HS-27A (cell line): ENCODE measurements at places on chromosomes 11 and 22.

GRCh38 chr22:46025225-46025972 lies 48.4 kb upstream of the WNT7B start:
- DNase-seq, result no peak

GRCh38 chr11:126637795-126638175 lies 282.3 kb downstream of the ST3GAL4 start:
- peak; percentile 64 for DNase-seq

DNA sequence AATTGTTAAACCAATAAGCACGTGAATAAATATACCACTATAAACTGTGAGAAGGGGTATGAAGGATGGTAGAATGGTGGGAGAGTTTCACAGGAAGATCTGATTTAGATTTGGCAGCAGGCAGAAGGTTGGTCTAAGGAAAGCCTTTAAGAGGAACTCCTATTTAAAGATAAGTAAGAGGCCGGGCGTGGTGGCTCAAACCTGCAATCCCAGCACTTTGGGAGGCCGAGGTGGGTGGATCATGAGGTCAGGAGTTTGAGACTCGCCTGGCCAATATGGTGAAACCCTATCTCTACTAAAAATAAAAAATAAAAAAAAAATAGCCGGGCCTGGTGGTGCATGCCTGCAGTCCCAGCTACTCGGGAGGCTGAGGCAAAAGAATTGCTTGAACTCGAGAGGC lies 45.8 kb upstream of the CXCR5 start:
- DNase-seq, result no peak

- no peak for DNase-seq
Observed at GRCh38 chr11:62508336-62509058, 38.1 kb downstream of the AHNAK start.

DNA sequence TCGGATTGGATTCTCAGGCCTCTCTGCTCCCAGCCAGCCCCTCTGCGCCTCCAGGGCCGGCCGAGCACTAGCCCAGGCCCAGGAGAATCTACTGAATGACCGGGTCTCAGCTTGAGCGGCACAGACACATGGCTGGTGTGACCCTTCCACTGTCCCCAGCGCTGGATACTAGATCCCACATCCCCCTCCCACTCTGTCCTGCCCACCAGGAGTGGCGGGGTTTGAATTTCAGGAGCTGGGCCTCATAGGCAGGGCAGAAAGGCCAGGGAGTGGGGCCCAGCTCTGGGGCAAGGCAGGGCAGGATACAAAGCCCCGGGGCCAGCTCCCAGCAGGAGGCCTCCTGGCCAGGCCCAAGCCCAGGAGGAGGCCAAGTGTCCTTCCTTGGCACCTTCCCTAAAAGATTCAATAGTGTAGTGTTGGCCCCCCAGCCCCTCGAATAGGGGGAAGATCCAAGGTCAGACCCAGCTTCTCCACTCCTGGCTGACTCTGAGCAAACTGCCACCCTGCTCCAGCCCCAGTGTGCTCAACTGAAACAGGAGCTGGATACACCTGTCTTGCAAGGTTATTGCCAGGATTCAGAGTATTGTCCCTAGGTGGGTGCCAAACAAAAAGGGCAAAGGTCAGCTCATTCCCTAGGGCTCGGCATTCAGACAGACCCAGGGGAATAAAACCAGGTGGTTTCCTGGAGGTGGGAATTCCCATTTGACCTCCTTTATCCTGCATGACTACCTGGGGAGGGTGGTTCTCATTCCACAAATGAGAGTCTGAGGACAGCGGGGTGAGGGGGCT lies 22.5 kb upstream of the TCF20 start:
- DNase-seq, result no peak
